Activated CD4-positive, CD25-positive, alpha-beta regulatory T cell treated with anti-CD3 and anti-CD28 coated beads, Interleukin-2, amount 50 U/mL, for 24 hours (primary cell): ENCODE measurements at places on chromosomes 5 and 9.

- ATAC-seq: no peak
Observed at GRCh38 chr9:73007966-73008672, 55.3 kb upstream of the ALDH1A1 start.

DNA sequence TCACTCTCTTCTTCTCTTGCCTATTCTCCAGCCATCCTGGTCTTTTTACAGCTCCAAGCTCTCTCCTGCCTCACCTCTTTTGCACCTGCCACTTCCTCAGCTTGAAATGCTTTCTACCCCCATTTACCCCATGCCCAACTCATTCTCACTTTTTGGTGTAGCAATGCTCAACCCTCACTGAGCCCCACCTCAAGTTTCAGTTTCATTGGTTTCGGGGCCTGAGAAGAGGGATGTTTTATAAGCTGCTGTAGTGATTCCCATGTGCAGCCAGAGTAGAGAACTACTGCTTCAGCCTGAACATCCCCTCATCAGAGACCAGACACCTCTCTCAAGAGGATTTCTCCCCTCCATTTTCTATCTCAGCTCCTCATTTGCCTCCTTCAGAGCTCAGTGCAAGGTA, 45.2 kb upstream of the FYB1 start:
- no peak for ATAC-seq

DNA sequence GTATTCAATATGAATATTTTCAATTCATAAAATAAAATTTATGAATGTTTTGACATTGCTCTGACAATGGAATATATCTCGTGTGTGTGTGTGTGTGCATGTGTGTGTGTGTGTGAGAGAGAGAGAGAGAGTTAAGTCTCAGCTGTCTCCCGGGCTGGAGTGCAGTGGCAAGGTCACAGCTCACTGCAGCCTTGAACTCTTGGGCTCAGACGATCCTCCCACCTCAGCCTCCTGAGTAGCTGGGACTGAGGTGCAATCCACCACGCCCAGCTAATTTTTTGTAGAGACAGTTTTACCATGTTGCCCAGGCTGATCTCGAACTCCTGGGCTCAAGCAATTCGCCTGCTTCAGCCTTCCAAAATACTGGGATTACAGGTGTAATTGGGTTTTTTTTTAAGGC, 16.1 kb downstream of the G3BP1 start:
- ATAC-seq: no peak

DNA sequence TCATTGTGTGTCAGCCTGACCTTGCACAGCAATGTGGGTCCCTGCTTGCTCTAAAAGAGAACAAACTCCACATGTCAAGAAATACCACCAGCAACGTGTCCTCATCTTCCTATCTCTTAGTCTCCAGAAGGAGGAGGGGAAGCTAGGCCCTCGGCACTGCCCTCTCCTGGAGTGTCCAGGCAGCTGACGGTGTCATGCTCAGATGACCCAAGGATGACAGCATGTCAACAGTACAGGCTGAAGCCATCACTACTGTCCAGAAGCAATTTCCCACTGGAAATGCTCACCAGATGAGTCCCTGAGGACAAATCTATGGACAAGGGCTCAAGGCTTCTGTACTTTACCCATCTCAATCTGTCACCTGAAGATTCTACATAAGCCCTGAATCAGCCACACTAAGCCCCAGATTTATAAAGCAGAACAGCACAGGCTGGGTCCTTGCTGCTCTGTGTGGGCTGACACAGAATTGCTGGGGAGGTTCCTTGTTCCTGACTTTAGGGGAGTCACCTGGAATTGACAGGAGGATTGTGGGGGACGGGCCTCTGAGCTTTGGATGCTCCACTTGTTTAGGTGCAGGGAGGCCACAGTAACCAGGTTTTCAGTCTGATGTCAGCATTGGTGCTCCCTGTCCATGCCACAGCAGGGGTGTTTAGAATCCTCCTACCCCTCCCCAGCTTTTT, 210.2 kb downstream of the DAB2IP start:
- no peak for ATAC-seq

- ATAC-seq: no peak
Observed at GRCh38 chr9:125913551-125913950, 166.4 kb downstream of the PBX3 start.

- ATAC-seq: no peak
Observed at GRCh38 chr9:32839013-32839885, 55.9 kb downstream of the TMEM215 start.

- ATAC-seq: no peak
Observed at GRCh38 chr5:6787941-6788340, 74.7 kb downstream of the TENT4A start.

GRCh38 chr5:116507941-116508655, 66.5 kb downstream of the SEMA6A start:
- ATAC-seq: no peak

GRCh38 chr9:7936996-7937395, 137.4 kb upstream of the DMAC1 start:
- no peak for ATAC-seq

DNA sequence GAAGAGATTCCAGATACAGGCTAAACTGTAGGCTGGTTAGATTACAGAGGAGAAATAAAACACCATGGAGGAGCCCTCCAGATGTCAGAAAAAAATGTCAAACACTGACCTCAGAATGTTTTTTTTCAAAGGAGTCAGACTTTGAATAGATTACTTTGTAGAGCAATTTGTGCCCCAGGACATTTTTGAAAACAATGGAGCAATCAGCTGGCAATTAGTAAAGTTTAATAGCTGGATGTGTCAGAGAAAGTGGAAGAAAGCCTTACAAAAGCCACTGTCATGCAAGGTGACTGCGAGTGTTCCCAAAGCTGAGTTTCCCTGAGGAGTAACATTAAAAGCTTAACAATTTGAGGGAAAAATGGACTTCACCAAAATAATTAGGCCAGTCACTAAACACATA, 417.8 kb upstream of the CTNND2 start:
- ATAC-seq: no peak

DNA sequence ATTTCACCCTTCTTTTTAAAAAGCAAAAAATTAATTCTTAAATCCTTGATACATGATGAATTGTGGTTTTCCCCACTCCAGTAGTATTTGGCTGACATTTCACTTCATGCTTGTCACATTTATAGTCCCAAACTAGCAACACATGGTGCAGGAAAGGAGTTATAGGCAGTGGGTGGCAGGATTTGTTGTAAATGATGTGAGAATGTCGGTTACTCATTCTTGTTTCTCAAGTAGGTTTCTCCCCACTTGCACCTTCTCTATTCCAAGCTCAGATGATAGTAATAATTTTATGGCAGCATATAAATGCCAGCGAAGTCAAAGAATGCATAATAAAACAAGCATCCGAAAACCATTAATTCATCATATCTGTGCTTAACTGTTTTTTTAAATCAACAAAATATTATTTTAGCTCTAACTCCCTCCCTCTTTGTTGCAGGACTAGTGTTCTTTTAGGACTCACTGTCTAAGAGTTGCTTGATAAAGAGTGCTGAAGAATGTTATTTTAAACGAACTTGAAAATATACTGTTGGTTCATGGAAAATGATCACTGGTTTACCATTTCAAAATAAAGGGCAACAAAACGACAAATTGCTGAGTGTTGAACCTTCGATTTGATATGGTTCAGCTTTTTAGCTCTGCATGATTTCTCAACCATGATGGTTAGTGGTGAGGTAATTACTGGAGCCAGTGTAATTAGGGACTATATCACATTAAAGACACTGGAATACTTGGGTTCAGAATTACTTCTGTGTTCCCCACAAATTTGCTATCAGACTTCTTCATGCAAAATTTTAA, 88.1 kb upstream of the ADAMTSL1 start:
- ATAC-seq: no peak

GRCh38 chr9:125332527-125332926, 70.9 kb downstream of the GAPVD1 start:
- peak; percentile 92 for ATAC-seq

GRCh38 chr9:36093384-36093783, 43.1 kb upstream of the GLIPR2 start:
- no peak for ATAC-seq

DNA sequence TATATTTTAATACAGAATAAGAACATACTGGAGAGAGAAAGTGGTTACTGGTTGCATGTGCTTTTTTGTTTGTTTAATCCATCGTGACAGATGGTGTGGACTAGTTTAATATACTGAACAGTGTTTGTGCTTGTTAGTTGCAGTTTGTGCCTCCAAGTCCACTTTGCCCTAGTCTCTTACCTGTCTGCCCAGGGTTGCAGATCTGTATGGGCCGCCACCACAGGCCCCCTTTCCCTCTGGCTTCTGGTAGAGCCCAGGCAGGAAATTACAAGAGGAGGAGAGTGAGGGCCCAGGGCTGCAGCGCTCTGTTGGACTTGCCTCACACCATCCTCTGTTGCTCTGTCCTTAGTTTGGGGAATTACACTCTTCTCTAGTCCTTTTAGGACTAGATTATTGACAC, 166.4 kb downstream of the KDM4C start:
- ATAC-seq: no peak

- no peak for ATAC-seq
Observed at GRCh38 chr5:39998518-39998917, 573.7 kb upstream of the DAB2 start.

DNA sequence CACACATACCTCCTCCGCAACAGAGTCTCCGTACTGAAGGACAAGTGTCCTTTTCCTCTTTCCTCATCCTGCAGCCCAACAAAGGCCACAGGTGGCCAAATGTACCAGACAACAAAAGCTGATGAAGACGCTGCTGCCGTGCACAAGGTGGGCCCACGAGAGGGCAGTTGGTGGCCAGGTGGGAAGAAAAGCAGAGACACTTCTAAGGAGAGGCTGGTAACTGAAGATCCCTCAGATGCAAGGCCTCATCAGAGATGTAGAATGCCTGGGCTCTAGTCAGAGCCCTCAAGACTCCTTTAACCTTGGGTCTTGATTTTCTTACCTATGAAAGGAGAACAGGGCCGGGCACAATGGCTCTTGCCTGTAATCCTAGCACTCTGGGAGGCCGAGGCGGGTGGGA, 75.7 kb downstream of the NRG2 start:
- no peak for ATAC-seq

- no peak for ATAC-seq
Observed at GRCh38 chr5:136174021-136174659, 18.8 kb downstream of the SMIM32 start.

GRCh38 chr5:115460472-115460871, 84.1 kb downstream of the FEM1C start:
- ATAC-seq: peak; percentile 58

DNA sequence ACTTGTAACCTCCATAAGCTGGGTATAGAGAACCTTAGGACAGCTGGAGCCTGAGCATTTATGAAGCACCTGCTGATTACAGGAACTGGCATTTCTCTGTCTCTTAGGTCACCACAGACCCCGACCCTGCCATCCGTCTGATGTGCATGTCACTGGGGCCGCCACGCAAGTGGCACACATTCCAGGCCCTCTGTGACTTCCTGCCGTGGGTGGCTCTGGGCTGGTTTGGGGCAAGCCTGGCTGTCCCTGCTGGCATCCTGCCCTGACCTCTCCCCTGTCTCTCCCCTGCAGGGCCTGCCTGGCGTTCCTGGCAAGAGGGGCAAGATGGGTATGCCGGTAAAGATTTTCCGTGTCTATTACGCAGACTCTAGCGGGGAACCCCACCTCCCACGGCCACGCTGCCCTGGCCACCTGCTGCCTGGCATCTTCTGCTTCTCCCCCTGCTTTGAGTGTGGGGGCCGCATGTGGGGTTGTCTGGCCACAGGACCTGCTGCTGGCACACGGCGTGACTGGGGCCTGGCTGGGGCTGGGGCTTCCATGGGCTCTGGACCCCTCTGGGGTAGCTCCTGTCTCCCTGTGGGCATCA, 55.4 kb downstream of the COL27A1 start:
- ATAC-seq: peak; percentile 6

- no peak for ATAC-seq
Observed at GRCh38 chr5:143850050-143850683, 38.2 kb downstream of the HMHB1 start.

DNA sequence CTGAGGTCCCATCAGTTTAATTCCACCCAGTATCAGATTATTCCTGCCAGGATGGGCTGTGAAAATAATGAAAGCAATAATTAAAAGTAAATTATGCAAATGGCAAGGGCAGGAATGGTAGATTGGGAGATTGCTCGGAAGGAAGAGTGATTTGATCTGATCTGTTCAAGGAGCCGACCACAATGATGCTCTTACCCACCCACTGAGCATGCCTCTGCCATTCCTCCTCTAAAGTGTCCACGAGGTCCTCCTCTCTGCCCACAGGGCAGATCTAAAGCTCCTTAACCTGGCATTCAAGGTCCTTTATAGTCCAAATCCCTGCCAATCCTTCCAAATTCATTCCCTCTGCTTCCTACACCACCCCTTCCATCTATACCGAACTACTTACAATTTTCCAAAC, 147.8 kb downstream of the TTLL11 start:
- ATAC-seq: no peak

DNA sequence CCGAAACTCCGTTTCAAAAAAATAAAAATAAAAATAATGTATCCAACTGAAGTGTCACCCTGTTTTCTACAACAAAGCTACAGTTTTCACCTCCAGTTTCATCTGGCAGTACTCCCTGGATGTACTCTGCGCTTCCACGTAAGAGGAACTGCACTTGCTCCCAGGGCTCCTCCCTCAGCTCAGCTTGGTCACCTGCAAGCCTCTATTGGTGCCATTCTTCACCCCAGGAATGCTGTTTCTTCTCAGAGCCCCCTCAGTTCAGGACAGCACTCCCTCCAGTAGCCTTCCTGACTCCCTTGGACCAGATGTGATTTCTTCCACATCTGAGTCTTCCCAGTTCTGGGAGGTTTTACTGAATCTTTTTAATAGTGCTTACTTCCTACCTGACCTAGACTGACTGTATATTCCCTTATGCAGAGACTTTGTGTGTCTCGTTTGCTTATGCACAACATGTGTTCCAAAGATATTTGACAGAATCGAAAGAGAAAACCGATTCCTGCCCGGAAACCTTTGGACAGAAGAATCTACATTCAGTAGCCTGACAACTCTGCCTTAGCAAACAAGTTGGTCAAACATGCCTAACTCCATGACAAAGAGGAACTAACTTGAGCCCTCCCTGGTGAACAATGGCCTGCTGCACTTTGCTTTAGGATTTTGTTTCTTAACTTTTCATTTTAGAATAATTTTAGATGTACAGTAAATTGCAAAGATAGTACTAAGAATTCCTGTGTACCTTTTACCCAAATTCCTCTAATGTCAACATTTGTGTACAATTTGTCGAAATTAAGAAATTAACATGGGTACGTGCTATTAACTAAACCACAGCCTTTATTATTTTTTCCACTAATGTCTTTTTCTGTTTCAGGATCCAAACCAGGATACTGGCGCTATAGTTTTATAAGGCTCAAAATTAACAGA, 814 bp downstream of the CCDC125 start:
- no peak for ATAC-seq

GRCh38 chr5:122273696-122274095, 38.3 kb upstream of the SNCAIP start:
- ATAC-seq: no peak

GRCh38 chr9:127177231-127177630, 54.8 kb upstream of the ANGPTL2 start:
- no peak for ATAC-seq

DNA sequence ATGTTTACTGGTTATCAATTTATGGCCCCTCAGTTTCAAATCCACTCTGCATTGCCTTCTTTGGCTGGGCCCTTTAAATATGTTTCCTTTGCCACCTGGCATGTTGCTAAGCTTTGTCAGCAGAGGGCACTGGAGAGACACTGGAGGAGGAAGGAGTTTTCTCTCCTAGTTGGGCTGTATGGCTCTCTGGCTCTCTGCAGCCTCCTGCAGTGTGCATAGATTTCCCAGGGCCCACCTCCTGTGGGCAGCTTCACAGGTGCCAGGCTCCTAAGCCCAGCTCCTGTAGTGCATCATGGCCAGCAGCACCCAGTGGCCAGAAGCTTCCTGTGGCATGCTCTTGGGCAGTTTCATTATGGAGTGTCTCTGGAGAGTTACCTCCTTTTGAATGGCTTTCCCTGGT, 23.3 kb downstream of the CAVIN4 start:
- ATAC-seq: no peak

- ATAC-seq: no peak
Observed at GRCh38 chr9:125926936-125927335, 179.8 kb downstream of the PBX3 start.
